Left renal pelvis (tissue), 4 donors: ENCODE measurements at places on chromosomes 3 and 15.

- DNase-seq = no peak
Measured at GRCh38 chr3:181693280-181693679, 18.4 kb upstream of the SOX2 start.

DNA sequence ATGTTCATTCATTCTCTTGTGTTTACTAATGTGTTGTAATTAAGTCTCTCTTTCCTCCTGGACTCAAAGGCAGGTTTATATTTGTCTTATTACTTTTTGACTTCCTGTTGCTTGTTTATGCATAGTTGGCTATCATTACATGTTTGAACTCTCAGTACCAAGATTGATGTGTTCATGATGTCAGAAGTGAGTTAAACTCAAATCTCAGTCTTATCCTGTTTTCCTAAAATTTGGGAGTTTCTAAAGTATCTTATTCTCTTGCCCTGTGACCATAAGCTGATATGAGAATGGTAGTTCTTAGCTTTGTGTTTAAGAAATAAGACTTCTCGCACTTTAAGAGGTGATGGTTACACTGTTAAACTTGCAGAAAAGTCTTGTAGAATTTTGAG, 5.2 kb downstream of the GLCE start:
- no peak for DNase-seq

DNA sequence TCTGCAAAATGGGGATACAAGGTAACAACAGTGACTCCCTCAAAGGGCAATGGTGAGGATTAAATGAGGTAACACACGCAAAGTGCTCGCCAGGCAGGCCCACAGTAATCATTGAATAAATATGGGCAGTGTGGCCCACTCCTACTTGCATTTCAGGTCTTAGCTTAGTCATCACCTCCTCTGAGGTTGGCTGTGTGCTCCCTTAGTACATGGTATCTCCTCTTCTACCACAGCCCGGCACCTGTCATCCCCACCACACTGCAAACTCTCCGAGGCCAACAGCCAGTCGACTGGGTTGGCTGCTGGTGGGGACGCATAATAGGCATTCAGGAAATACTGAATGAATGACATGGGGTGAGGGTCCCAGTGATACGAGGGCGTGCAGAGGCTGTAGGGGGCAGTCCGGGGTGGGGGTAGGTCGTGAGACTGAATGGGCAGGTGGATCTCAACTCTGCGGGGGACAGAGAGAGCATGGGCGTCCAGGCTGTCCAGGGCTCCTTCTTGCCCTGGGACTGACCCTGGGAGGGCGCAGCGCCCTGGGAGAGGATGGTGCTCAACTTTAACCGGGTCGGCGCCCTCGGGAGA, 375 bp upstream of the MYZAP start:
- DNase-seq = no peak

DNA sequence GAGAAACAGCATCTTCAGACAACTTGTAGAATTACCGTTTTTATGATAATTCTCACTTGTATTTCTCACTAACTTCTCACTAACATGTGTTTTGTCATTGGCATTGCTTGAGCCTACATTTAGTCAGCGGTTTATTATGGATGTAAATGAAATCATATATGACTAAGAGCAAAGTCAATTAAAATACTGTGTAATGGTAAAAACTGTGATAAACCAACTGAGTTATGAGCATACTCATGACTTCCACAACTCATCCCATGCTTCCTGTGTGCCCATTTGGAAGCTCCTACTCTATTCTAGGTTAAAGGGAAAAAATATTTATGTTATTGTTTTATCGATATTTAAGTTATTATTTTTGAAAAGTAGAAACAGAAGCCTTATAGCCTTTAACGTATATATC, 12.8 kb downstream of the PXK start:
- no peak for DNase-seq

DNA sequence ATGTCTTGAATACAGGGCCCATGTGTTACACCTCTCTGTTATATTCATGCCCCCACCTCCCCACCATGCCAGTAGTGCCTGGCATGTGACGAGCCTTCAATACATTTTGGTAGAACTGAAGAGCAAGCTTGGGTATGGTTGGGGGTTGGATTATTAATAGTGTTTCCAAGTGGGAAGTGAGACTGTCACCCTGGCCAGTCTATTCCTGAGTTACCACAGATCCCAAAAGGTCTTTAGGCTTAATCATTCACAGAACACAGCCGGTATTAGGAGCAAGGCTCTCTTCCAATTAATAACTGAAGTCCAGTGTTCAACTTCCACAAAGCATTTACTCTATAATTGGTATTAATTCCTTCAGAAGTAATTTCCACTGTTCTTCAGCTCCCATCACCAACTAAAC, 231.9 kb upstream of the LRTM1 start:
- no peak for DNase-seq

DNA sequence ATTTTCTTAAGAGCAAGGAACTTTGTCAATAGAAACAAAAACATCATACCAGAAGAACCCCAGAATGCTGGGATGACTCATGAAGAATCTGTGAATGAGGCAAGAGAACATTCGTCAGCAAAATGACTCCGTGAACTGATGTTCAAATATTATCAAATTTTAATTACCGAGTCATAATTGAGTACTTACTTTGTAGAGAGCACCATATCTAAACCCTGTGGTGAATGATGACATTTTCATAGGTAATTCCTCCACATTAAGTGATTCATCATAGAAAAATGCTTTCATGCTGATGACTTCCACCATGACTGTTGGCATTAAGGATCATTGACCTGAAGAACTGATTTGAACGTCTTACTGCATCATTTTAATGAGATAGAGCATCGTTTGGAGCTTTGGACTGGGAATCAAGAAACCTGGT, 56.3 kb downstream of the PPARG start:
- DNase-seq = no peak

GRCh38 chr3:159499031-159499793, 489.4 kb upstream of the IL12A start:
- DNase-seq = no peak

DNA sequence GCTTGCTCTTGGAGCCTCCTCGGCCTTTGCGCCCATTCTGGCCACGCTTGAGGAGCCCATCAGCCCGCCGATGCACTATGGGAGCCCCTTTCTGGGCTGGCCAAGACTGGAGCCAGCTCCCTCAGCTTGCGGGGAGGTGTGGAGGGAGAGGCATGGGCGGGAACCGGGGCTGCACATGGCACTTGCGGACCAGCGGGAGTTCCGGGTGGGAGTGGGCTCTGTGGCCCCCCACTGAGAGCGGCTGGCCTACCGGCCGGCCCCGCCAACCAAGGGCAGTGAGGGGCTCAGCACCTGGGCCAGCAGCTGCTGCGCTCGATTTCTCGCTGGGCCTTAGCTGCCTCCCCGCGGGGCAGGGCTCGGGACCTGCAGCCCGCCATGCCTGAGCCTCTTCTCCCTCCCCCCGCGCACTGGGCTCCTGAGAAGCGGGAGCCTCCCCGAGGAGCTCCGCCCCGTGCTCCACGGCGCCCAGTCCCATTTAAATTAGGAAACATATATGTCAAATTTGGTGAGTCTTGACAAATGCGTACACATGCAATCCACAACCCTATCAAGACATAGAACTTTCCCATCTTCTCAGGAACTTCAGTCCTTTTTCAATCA, 97.6 kb upstream of the CNTN3 start:
- DNase-seq = no peak
